AG09309 (cell line): ENCODE measurements at places on chromosomes 3 and 15.

GRCh38 chr3:66439666-66440344 lies 61.0 kb downstream of the LRIG1 start:
- no peak for DNase-seq

GRCh38 chr3:13263770-13264467 lies 156.2 kb downstream of the NUP210 start:
- no peak for DNase-seq

DNA sequence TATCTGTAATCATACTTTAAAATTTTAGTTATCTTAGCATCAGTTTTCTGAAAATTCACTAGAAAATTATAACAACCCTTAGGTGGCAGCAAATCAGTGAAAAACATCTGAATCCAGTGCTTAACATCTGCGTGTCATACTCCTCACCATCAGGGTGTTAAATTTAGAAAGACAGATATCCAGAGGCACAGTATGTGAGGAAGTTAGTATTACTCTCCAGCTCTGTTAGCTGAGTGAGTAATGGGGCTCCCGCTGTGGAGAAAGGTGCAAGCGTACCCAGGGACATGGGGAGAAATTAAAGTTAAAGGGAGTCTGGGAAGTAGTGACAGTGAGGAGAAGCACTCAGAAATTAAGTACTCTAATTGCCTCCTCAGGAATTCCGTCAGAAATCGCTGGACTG lies 50.9 kb downstream of the CEP63 start:
- no peak for DNase-seq

DNA sequence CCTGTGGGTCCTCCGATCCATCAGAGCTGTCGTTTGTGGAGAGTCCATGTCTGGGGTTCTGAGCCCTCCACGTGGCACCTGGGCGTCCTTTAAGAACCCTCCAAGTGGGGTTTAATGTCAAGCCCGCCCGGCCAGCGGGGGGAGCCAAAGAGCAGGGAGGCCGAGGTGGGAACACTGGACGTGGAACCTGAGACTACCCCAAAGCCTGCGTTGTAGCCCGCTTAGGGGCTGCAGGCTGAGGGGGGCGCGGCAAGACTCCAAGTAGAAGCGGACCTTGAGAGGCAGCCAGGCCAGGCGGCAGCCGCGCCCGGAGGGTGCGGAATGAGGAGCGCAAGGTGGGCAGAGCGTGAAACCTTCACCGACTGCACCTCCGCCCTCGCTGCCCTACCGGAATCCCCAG lies 126.2 kb upstream of the ATP10A start:
- DNase-seq = no peak

DNA sequence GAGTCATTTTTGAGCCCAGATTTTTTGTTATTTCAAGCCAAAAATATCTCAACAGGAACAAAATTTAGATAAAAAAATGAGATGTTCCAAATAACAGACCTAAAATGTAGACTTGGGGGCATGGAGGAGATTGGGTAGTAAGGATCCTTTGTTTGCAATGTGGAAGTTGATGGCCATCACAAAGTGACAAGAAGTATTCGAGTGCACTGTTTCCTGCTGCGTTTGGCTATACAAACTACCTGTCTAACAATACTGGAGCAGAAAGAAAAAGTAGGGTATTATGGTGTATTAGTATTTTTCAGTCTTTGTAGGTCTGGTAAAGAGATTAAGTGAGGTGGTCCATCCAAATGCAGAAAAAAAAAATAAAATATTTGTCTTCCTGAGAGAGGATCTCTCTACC lies 284.2 kb downstream of the C3orf38 start:
- no peak for DNase-seq

GRCh38 chr15:70212286-70212962 lies 114.7 kb upstream of the TLE3 start:
- no peak for DNase-seq

- DNase-seq = no peak
Measured at GRCh38 chr15:78084449-78084750, 6.9 kb upstream of the TBC1D2B start.

DNA sequence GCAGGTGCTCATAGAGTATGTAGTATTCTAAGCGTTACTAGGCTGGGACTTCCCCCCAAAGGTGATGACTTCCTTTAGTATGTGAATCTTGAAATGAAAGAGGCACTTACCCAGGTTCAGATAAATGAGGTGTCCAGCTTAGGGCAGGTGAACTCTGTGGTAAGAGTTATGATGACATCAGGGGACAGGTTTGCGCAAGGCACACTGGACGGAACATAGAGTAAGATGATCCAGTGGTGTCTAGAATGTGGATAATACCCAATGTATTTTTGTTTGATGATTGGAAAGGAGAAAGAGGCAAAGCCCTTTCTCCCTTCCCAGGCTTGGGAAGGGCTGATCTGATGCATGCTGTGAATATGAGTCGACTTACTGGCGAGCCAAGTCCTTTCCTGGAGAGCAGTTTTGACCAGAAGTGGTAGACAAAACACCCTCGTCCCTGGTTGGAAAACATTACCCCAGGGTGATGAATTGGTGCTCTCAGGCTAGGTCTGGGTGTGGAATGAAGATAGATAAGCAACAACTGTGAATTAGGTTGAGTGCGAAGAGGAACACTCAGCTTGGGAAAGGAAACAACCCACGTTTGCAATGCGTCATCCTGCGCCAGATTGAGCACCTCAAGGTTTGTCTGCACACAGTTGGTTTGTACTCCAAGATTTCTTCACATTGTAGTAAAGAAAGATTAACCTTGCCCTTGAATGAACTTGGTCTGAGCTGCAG lies 124.2 kb downstream of the GHSR start:
- no peak for DNase-seq

DNA sequence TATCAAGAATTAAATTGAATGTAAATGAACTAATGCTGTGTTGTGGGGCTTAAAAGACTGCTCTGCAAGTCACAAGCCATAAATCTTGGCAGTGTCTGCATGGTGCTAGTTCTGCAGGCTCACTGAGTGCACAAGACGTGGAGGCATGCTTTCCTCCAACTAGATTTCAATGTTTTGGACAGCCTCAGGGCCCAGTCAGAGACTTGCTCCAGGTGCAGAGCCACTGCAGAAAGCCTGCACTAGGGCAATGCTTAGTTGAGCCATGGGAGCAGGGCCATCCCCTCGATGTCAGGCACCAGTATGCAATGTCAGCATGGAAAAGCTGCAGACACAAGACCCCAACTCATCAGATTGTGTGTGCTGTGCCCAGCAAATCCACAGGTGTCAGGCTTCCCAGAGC lies 234.5 kb upstream of the CDIN1 start:
- DNase-seq = no peak

DNA sequence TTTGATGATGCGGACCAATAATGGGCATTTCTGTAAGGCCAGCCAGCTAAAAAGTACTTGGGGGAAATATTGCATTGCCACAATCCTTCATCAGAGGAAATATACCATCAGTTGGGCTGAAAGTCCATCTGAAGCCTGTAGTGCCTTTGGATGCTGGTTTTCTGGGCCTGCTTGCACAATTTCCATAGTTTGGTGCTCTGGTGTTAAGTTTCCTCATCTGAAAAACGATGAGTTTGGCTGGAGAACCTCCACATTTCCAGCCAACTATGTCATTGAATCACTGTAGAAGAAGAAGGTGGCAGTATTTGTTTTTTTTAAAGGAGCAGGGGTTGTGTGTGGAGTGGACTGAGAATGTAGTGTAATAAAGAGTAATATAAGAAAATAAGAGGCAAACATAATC lies 10.1 kb downstream of the CCNB2 start:
- no peak for DNase-seq

- DNase-seq = no peak
Measured at GRCh38 chr3:100093831-100094230, 20.5 kb downstream of the FILIP1L start.

DNA sequence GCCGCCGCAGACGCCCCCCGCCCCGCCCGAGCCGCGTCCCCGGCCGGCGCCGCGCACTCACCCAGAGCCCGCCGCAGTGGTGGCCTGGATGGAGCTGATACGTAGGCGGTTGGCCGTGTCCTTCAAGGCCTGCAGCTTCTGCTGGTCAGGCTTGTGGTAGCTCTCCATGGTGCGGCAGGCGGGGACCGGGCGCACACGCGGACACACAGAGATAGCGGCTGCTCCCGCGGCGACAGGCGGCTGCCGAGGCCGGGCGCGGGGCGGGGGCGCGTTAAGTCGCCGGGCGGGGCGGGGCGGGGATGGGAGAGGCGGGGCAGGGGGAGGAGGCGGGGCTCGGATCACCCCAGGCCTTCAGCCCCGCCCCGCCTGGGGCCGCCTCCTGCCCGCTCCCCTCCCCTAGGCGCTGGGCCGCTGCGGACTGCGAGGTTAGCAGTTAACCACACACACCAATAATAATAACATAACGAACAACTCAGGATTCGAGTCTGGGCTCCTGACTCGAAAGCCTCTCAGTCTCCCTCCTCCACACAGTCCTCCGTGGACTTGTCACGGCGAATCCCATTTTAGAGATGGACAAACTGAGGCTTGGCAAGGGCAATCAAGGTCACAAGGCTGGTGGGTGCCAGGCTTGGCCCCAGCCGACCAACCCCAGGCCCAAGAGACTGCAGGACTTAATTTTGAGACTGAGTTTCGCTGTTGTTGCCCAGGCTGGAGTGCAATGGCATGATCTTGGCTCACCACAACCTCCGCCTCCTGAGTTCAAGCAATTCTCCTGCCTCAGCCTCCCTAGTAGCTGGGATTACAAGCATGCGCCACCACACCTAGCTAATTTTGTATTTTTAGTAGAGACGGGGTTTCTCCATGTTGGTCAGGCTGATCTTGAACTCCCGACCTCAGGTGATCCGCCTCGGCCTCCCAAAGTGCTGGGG lies at the start of gene TKT:
Gene TKT (minus strand): TSS at position 248 of the 929 bp plus-strand sequence. CDS start 80 bp downstream, at position 168.
- no peak for DNase-seq

DNA sequence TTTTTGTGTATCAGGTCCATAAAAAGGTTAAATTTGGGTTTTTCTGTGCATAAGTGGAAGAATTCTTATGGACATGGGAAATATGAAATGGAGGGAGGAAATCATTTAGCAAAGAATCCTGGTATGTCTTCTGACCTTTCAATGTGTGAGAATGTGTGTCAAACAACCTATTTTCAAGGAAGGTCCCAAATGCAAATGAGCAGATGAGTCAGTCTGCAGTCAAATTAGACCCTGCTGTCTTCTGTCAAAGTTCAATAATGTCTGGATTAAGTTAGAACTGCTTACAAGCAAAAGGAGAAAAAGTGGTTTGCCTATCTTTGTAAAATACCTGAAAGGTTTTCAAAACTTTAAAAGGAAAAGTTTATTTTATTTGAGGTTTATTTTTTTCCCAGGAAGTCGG lies 15.3 kb downstream of the FBN1 start:
- no peak for DNase-seq

DNA sequence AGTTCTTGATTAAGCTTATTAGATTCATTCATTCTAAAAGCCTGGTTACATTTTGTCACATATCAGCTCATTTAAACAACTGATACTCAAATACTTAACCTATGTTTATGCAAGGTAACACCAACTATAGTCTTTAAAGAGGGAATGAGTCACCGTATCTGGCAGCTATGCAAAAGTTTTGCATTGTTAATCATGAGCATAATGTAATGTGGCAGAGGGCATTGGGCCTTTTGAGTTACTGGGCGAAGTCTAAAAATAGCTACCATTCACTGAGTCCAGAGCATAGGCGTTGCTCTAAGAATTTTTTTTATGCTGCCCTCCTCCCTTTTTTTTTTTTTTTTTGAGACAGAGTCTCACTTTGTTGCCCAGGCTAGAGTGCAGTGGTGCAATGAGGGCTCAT lies 277.7 kb upstream of the ZNF717 start:
- DNase-seq = peak; percentile 67

DNA sequence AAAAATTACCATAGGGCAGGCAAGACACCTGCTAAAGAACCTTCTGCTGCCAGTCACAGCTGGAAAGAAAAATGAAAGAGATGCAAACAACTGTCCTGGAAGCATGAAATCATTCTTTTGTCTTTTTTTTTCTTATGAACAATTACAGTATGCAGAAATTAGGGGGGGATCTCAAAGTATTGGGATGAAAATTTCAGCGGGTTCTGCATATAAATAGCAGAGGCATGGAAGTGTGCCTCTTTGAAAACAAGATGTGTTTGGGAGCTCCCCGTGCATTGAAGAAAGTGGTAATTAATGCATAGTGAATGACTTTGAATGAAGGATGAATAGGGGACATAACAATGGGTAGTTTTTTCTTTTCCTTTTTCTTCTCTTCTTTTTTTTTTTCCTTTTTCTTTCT lies 431.2 kb downstream of the SOX2 start:
- no peak for DNase-seq

DNA sequence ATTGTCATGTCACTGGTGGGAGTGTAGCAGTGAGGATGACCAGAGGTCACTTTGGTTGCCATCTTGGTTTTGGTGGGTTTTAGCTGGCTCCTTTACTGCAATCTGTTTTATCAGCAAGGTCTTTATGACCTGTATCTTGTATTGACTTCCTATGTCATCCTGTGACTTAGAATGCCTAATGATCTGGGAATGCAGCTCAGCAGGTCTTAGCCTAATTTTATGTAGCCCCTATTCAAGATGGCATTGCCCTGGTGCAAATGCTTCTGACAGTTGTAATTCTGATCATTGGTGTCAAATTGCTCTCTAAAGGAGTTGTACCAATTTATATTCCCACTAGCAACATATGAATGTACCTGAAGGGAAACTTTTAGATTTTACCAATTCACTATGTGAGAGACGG lies 74.4 kb downstream of the STRIT1 start:
- no peak for DNase-seq

DNA sequence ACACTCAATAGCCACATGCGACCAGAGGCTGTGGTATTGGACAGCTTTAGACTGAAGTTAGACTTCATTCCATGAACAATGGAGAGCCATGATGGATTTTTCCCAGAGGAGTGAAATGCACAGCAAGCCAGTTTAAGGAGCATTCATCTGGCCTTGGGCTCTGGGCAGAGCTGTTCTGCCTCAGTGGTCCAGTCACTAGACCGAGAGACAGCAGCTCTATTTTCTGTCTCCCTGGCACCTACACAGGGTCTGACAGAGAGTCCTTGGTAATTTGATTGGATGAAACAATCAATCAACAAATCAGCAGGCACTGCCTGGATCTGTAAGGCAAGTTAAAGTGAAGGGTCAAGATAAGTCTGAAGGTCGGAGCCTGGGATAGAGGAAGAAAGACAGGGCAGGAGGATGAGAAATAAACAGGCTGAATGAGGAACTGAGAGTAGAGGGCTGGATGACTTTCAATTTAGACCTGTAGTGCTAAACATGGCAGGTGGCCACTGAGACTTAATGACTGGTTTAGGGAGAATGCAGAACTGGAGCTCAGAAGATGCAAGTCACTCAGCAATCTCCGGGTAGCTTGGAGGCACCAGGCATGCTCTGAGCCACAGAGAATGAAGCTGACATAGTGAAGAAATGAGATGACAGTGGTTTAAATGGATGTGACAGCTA lies 98.5 kb upstream of the SLC25A36 start:
- DNase-seq = no peak

DNA sequence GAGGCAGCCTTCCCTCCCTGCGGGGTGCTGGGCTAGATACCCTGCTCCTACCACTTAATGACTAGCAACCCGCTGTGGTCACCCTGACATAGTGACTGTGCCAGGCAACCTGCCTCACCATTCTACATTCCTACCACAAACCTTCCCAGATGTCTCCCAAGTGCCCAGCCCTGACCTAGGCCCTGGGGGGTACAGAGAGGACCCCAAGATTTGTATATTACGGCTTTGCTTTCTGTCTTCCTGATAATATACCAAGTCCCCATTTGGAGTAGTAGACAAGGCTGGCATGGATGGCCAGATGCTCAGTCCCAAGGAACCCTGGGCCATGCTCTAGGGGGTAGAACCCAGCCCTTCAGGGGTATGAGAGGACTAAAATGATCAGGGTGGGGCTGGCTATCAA lies 31.0 kb downstream of the ESYT3 start:
- DNase-seq = no peak

- DNase-seq = no peak
Measured at GRCh38 chr15:49731187-49732099, 110.6 kb downstream of the DTWD1 start.
